ENCODE measurements at places on chromosomes 1 and 21.
A peak's percentile ranks its signal among the peaks of the same experiment; 100 is the strongest.

DNA sequence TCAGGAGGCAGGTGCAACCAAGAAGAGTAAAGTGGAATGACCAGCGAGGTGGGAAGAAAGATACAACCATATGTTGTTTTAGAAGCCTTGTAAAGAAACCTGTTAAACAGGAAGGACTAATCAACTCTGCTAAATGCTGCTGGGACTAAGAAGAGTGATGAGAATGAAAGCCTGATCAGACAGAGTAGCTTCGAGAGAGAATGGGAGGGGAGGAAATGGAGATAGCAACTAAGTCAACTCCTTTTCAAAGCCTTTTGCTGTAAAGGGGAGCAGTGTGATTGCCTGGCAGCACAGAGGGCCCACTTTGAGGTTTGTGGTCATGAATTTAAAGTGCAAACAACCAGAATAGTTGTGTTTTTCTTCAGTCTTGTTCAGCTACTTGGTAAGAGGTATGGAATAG, 31.4 kb downstream of the SLC30A7 start:
- no peak for DNase-seq

DNA sequence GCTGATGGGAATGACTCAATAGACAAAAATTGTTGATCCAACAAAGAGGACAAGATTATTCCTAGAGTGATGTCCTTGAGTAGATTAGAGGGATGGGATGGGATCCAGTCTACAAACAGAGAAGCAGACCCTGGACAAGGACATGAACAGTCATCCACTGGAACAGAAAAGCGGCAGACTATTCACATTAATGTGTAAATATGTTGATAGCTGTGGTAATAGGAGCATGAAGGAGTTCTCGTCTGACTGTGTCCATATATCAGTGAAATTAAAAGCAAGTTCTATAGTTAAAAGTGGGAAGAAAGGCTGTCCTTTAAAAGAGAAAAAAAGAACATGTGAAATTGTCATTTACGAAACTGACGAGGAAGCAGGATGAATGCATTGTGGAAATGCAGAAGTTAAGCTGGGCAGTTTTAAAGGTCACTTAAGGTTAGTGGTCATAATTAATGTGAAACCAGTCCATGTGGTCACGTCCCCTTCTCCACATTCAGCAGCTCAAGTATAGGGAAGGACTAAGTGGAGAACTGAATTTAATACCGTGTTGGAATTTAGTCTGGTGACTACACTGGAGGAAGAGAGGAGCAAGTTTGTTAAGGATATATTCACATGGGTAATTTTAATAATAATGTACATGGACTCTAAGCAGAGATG, 62.1 kb downstream of the PIK3R3 start:
- DNase-seq = no peak

GRCh38 chr1:2135441-2135841, 59.1 kb downstream of the FAAP20 start:
- peak; percentile 49 for DNase-seq

- peak; percentile 71 for DNase-seq
These were observed at the start of gene TMEM240 for GRCh38 chr1:1540090-1540817. Gene TMEM240 (minus strand): TSS chr1:1540624. CDS start chr1:1540346, 278 bp downstream.

DNA sequence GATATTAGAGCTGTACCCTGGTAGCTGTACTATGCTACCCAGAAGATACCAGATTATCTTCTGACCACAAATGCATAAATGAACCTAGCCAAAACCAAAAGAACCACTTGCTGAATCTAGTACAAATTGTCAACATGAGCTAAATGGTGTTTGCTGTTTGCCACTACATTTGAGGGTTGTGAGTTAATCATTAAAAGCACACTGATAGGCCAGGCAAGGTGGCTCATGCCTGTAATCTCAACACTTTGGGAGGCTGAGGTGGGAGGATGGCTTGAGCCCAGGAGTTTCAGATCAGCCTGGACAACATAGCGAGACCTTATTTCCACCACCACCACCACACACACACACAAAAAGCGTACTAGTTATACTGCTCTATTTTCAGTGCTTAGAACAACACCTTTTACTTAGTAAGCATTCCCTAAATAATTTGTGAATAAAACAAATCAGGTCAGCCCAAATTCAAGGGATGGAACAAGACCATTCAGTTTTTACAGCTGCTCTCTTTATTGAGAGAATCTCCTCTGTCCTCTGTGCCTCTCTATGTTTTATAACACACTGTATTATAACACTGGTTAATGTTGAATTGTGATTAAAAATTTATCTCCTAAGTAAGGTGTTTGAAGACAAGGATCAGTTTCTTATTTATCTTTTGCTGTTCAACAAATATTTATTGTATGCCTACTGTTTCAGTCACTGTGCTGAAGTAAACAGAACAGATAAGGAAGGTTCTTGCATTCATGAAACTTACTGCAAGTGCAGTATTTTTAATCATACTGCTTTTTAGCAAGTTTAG, 44.0 kb downstream of the MAGI3 start:
- no peak for DNase-seq

- no peak for DNase-seq
These were observed 73.2 kb downstream of the FHAD1 start for GRCh38 chr1:15320267-15320666.

GRCh38 chr1:116375887-116376728, 3.1 kb downstream of the ATP1A1 start:
- DNase-seq = no peak

DNA sequence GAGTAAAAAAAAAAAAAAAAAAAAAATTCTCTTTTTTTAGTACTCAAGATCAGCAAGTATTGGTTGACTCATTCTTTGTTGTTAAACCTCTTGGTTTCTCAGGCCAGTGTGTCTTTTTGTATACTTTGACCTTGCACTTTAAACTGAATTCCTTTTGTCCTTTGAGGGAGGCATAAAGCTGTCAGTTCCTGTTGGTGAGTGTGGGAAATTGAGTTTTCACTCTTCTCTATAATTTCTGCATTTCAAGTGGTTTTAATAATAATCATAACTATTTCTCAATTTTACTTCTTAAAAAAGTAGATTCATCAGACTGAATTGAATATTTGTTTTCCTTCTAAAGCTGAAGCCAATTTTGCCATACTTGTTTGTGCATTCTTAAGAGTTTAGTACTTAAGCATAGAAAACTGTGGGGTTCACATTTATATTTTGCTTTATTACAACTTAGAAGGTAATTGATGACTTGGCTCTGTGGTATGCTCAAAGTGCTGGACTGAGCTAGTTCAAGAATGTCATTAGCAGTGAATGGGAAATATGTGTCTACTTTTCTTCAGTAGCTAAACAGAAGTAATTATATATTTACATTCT, 43.4 kb downstream of the ITSN1 start:
- DNase-seq = no peak

DNA sequence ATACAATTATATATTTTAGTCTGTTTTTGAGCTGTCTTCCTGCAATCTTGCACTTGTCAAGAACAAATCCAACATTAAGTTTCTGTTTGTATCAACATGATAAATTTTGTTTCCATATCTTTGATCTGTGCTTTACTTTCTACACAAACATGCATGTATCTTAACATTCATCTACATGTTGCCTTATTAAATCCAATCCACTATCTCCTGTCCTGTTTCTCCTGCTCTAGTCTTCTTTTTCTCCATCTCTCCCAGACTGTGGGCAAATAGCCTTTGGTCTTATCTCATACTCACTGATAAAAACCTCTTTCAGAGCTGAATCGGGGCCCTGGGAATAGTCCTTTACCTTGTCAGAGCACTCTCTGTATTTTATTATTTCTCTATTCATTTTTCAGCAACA, 101.3 kb downstream of the PLPPR4 start:
- no peak for DNase-seq

- DNase-seq = no peak
These were observed 8.2 kb downstream of the VANGL1 start for GRCh38 chr1:115649964-115650363.

DNA sequence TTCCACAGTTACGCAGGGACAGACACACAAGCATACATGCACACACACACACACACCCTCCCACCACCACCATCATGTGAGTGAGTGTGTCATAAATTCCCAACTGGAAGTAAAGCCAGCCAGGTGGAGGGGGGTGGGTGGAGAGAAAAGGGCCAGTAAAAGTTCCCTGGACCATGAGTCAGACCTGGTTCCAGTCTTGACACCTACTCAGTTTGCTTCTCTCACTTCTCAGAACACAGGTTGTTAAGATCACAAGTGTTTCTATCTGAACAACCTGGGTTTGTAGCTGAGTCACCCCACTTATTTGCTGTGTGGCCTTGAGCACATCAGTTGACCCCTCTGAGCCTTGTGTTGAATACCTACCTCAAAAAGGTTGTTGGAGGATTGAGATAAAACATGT, 9.6 kb downstream of the EPHA10 start:
- DNase-seq = no peak

- DNase-seq = no peak
These were observed 2.7 kb downstream of the PER3 start for GRCh38 chr1:7786795-7787194.

DNA sequence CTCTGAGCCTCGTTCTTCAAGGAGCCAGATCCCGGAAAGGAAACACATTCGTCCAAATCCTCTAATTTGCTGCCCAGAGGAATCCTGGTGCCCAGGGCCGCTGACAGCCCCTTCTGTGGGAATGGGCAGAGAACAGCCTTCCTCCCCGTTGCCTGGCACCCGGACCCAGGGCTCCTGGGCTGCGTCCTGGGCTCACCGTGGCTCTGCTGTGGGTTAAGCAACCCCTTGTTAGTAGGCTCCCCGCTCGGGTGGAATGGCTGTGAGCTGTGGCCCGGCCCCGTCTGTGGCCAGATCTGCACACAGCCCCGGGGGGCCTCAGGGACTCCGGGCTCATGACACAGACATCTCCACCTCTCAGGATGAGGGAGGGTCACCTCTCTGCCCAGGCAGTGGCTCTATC, 122.9 kb upstream of the ARHGEF16 start:
- DNase-seq = no peak

GRCh38 chr21:33281096-33281652, 15.0 kb downstream of the IL10RB start:
- DNase-seq = no peak

DNA sequence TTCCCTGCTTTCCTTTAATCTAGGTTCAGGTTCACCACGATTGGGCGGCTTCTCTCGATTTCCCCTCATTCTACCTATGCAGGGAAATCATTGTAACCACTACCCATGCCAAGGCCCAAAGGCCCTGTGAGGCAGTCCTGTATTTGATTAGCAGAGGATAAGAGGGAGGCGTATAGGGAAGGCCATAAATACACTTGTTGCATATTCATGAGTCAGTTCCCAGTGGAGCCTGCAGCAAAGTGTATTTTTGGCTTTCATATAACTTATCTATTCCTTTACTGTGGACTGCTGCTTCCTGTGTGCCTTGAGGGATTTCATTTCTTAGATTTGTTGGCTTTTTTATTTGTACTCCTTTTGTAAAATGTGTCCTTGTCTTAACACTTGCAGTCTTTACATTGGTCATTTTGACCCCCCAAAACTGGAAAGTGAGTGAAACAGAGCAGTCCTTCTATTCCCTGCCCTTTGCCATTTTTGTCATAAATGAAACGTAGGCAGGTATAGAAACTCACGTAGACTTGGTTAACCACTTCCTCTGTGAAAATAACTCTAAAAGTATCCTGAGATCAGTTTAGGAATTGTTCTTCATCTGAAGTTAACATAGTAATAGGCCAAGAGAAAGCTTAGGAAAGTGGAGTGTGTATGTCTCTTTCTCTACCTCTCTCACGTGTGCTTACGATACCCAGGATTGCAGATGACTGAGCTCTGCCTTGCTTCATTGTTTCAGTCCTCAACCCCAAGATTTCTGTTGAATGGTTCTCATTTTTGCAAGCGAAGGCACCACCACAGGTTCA, 19.6 kb upstream of the KCNQ4 start:
- DNase-seq = no peak

- DNase-seq = no peak
These were observed 12.9 kb upstream of the KCNE1 start for GRCh38 chr21:34524646-34525601.

GRCh38 chr1:157311730-157312081, 173.5 kb upstream of the ETV3 start:
- no peak for DNase-seq
